ENCODE measurements at places on chromosomes 4 and X. TPM values are rescaled to one million over a fixed set of nuclear protein-coding genes. Genes with fewer than 3 reads are reported as not detected.

Gene GATA1
- not detected for total RNA-seq

Gene DMP1
- total RNA-seq: not detected

Gene FGB
- 0.86 TPM for total RNA-seq

Gene USP17L18
- total RNA-seq: not detected

Gene PAGE2
- not detected for total RNA-seq

Gene MND1
- total RNA-seq: 12.7 TPM

Gene EPGN
- not detected for total RNA-seq

Gene SNCA
- 69.8 TPM for total RNA-seq
